ENCODE measurements at places on chromosomes 2 and 18.

DNA sequence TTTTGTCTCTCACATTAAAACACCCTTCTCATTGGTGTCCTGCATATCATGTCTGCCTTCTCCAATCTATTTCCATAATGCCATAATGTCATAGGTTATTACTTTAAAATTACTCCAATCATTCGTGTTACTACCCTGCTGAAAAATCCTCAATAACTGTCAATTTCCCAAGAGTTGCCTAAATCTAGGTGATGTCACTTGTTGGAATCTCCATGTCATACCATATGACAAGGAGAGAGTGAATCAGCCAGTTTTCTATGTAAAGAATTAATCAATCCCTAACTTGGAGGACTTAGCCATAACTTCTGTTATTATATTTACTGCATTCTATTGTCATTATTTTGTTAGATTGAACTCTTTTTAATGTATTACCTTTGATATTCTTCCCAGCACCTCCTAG is 62.5 kb downstream of the PHLPP1 start:
- no peak for DNase-seq

DNA sequence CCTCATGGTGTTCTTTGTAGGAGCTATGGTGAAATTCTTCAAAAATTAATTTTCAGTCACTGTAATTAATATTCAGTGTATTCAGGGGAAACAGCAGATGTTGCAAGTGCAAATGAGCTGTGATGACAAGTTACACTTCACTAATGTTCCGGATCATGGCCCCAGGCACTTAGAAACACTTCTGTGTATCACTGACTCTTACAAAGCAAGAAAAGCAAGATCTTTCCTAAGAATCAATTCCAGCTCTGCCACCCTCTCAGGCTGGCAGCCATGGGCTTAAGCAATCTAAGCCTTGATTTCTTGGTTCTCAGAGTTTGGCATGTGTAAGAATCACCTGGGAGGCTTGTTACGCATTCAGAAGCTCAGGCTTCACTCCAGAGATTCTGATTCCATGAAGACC is 78.0 kb downstream of the MARCHF4 start:
- DNase-seq, result no peak

DNA sequence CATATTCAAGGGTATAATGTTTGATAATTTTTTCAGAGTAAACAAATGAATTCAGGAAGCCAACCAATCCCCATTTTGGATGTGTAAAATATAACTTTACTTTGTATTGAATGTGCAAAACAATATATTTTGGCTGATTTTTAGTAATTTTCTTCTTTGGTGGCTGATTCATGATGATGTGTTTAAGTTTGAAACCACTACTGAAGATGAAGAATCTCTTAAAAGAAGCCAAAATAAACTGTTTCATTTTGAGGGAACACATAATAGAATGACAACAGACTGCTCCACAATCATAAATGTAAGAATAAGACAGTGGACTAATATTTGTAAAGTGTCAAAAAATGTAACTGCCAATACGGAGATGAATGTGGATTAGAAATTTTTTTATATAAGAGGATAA is 52.5 kb upstream of the TRIM43 start:
- DNase-seq, result no peak

- DNase-seq, result no peak
Observed at GRCh38 chr2:237143118-237143517, 57.4 kb downstream of the COPS8 start.

- DNase-seq, result no peak
Observed at GRCh38 chr2:119455066-119455718, 23.5 kb downstream of the TMEM37 start.

DNA sequence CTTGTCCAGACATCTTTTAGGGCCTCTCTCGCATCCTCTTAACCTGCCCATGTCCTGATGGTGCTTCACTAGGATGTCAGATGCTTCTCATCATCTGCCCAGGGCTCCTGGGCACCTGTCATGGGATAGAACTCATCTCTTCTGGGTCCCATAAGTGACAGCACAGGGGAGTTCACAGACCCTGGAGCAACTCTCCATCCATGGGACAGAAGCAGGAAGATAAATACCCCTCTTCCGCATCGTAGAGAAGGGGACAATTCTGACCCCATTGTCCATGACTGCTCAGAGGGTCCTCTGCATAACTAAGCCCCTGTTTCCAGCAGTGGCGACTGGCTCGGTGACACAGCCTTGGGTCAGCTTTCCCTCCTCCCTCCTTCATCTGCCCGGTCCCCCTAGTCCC is 82.3 kb downstream of the TWIST2 start:
- DNase-seq, result no peak

GRCh38 chr2:15182275-15182674 is 378.9 kb downstream of the NBAS start:
- no peak for DNase-seq

GRCh38 chr2:164764996-164765395 is 76.6 kb downstream of the COBLL1 start:
- no peak for DNase-seq

- DNase-seq, result no peak
Observed at GRCh38 chr2:187994464-187995331, 297.0 kb upstream of the GULP1 start.

DNA sequence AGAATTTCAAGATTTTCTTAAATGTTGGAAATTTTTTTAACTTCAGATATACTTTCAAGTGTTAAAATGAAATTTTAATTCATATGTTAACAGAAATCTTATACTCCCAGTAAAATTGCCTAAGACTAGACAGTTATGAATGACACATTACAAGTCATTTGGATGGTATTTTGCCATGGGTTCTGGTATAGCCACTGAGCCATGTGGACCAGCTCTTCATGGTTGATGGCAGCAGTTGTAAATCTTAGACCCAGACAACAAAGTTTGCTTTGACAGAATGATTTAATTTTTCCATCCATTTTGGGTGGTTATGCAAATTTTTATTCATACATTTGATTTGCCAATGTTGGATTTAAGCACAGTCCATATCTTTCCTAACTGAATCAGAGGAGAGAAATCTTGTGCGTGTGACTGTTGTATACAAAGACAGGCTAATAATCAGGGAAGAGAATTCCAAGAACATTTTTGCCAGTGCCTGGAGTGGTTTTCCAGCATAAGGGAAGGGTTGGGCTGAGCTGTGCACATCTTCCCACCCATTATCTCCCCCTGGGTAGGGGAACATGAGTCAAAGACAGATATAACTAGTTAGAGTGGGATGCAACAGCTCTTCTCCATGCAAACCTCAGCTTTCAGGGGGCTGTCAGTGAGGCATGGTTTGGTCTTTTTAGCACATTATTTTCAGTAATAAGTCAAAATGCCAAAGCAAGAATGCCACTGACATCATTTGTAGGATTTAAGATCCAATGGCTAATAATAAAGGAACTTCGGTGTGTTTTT is 28.1 kb upstream of the INPP4A start:
- DNase-seq, result no peak

GRCh38 chr2:132668189-132668823 is 1.7 kb downstream of the LYPD1 start:
- no peak for DNase-seq

GRCh38 chr2:201955231-201955630 is 78.4 kb upstream of the FZD7 start:
- DNase-seq, result no peak

GRCh38 chr2:144944546-144945220 is 424.8 kb upstream of the ZEB2 start:
- no peak for DNase-seq

GRCh38 chr2:112087346-112088020 is 32.4 kb downstream of the TMEM87B start:
- DNase-seq, result no peak

DNA sequence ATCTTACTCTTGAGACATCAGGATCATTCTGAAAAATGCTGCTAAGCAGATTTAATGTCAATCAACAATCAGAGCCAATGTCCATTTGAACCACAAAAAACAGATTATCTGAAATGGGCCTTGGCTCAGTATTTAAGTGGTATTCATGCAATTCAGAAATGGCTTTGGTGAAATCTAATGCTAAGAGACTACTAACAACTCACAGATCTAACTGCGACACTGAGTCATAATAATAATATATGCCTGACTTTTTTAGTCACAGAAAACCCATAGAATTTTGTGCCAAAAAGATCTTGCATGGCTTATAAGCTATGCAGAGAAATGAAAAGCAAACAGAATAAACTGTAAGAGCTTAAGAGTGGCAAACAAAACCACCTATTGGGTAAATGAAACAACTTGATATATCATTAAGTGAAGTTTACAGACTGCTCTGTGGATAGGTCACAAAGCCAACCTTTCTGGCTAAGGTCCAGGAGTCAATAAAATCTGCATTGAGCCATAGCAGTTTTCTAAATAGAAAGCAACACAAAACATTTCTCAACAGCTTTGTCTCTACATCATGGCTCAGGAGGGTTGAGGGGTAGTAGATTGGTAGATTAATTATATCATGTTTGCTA is 234.3 kb downstream of the LRATD1 start:
- DNase-seq, result no peak

GRCh38 chr2:232444409-232445148 is 11.4 kb upstream of the ALPI start:
- DNase-seq, result peak; percentile 55

GRCh38 chr2:218859988-218860831 is 605 bp downstream of the WNT6 start:
- no peak for DNase-seq

DNA sequence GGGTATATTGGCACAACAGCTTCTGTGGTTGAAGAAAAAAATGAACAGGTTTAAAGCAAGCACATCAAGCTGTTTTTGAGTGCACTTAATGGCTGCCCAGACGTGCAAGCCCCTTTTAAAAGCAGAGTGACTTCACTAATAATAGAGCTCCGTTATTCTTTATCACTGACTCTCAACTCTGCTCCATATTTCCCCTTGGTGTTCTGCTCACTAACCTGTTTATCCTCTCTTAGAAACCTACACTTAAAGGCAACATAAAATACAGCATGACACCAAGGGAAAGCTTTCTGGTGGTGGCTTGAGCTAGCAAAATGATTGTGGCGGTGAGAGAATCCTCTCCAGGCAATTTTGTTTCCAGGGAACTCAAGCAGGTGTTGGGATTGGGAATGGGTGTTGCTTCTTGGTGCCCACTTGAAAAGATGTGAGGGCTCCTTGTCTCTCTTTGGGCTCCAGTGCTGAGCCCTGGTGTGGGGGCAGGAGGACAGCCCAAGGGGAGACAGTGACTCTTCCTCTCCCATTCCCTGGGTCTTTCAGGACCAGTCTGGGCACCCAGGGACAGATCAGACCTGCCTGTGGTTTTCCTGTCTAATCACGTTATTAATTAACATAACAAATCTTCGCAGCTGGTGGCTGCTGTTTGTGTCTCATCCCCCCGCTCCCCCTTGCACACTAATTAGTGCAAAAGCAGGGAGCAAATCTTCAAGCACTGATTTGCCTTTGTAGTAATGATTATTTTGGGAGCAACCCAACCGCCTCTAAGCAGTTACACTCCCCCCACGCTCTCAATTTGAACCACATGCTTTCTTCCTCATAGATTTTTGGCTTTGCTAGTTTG is 289.4 kb upstream of the CXCR4 start:
- DNase-seq, result no peak

DNA sequence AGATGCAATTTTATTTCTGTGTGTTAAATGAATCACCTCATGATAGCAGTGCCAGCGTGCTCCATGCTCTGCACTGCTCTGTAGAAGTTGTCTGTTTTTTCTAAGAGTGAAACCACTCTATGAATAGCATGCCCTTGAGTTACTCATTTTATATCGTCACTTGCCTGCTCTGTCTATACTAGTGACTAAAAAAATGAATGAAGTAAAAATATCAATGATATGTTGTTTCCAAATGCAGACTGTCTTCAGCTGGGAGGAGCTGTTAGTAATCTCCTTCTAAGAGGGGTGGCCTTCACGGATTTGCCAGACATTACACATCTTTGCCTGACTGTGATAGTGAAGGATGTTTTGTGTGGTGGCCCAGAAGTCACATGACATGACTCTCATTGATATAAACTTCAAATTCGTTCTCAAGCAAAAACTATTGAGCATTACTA is 852.1 kb downstream of the CNTNAP5 start:
- no peak for DNase-seq

- no peak for DNase-seq
Observed at GRCh38 chr2:44620189-44620990, 258.6 kb downstream of the CAMKMT start.

- DNase-seq, result no peak
Observed at GRCh38 chr2:215979620-215980019, 33.7 kb downstream of the MREG start.

DNA sequence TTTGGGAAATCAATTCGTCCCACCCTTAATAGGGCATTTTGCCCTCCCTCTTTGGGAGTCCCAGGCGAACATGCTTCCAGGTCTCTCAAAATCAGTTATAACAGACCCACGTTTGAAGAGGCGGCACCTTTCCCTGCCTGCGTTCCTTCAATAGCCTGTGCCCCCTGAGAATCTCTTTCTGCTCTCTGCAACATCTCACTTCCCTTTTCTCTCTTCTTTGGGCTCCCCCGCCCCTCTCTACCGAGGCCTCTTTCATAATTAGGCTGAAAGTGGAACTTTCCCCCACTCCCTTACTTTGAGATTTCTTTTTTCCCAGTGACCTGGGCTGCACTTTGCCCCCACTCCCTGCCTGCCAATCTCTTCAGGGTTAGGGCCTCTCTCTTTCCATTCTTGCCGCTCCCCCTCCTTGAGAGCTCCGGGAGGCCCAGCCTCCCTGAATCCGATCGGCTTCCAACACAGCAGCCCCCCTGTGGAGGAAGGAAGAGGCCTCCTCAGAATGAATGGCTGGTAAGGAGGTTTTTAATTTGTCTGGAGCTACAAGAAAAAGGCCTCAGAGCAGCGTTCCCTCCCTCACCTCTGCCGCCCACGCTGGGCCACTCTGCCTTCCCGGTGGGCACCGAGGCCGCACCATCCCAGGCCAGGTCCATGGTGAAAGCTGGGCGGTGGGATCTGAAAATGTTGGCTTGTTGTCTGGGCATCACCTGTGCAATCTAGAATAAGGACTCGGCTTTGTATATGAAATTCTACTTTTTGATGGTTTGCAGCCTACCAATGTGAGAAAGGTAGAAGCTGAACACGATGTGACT is 162.6 kb upstream of the SIX3 start:
- DNase-seq, result no peak

GRCh38 chr2:10246831-10247230 is 55.9 kb upstream of the HPCAL1 start:
- no peak for DNase-seq

GRCh38 chr2:72173640-72174321 is 26.1 kb upstream of the CYP26B1 start:
- DNase-seq, result no peak

DNA sequence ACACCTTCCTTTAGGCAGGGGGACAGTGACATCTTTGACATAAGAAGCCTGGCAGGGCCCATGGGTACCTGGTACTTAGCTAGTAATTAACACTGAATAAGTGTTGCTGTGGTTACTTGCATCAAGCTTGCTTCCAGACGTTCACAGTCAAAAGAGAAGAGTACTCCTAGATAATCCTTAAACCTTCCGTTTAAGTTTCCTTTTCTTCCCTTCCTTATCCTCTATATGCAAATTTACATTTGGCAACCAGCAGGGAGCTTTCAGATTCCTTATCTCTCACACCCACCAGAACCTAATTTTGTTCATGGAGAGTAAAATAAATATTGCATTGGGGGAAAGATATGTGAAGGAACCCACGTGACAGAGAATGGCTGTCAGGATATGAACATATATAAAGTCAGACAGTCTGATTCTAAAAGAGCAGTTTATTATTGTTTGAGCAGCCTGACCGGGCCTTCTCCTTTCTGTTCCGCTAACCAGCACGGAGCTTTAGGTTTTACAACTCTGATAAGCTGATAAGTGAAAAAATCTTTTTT is 7.8 kb upstream of the RAB31 start:
- DNase-seq, result no peak

GRCh38 chr2:117933884-117934354 is 80.0 kb downstream of the CCDC93 start:
- DNase-seq, result no peak

GRCh38 chr18:45806226-45806625 is 19.2 kb upstream of the SIGLEC15 start:
- DNase-seq, result no peak

GRCh38 chr2:179913809-179914208 is 52.4 kb upstream of the ZNF385B start:
- DNase-seq, result no peak
